ENCODE measurements at places on chromosomes 1 and 21.
A peak's percentile ranks its signal among the peaks of the same experiment; 100 is the strongest.

DNA sequence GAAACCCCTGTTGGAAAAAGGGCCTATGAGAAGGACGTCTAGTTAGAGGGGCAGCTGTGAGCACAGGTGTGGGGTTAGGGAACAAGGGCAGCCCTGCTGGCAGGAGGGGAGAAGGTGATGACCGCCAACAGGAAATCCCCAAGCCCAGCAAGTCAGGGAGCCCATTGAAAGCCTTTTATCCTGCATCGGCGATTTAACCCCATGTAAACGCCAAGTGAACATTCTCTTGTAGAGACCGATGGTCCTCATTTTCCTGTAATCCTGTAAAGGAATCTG lies 1.1 kb upstream of the BSND start:
- no peak for DNase-seq

GRCh38 chr1:150999051-150999674 lies 7.5 kb downstream of the MINDY1 start:
- DNase-seq, result peak; percentile 41

DNA sequence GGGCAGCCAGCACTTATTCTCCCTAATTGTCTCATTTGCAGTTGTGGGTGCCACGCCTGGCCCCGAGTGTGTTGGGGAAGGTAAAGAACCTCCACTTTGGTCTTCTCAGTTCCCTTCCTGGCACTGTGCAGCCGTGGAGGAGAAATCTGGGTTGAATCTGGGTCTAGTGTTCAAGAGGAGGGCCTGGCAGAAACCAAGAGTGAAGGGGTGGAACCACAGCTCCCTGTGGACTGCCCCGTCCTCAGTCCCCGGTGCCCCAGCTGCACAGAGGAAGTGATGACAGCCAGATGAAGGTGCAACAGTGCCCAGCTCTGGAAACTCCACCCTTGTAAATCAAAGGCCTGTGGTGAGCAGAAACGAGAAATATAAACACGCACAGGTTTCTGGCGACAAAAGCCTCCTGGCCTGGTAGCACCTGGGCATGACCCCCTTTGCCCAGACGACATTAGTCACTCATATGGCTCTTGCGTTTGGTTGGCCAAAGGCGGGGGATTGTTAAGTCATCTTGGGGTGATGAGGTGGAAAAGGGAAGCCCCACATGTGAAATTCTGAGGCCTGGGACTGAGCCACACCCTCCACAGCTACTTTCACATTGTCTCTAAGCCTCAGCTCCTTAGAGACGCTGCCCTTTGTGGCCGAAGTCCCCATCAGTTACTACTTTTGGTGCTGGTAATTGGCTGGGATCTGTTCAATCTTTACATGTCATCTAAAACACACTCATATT lies 4.2 kb upstream of the ECE1 start:
- no peak for DNase-seq

DNA sequence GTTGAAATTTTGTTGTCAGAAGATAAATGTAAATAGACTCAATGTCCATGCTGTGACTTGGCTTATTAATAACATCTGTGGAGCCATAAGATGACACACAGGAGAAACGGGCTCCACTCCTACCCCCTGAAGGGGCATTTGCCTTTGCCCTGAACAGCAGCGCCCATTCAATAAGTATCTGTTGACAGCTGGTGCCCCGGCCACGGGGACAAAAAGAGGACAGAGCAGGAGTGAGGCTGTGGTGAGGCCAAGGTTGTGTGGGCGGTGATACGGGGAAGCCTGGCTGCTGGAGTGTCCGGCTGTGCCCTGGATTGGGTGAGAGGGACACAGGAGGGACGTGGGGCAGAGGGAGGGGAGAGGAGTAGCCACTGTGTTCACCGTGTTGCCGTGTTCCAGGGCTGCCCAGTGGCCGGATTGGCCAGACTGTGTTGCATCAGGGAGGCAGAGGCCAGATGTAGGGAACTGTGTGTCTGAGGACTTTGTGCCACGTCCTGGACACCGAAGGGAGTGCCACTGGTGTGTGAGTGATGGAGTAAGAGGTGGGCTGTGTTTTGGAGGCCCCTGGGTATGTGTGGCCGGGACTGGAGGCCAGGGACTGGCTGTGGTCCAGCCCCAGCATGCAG lies 15.1 kb downstream of the PRMT2 start:
- DNase-seq, result no peak

DNA sequence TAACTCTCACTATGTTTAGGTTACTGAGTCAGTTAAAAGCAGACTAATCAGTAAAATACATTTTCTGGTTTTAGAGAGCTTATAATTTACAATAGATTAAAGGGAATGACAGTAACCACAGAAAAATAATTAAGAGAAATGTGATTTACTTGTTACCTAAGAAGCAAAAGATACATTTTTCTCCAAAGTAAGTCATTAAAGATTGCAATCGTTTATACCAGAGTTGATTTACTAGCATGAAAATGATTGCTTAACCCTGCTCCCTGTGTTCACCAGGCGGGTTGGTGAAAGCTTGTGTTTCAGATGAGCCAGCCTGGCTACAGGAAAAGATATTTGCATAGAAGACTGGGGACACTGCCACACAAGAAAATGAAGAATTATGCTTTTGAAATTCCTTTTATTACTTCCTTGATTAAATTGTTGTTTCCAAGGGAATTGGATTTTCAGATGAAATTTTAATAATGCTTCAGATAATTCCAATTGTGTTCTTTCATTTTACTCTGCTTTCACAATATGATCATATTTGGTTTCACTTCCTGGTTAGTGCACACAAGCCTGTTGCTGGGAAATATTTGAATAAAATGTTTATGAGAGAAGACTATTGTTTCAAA lies 27.9 kb downstream of the LRRC8B start:
- DNase-seq, result peak; percentile 8

GRCh38 chr1:180261030-180261429 lies 31.0 kb downstream of the LHX4 start:
- no peak for DNase-seq

DNA sequence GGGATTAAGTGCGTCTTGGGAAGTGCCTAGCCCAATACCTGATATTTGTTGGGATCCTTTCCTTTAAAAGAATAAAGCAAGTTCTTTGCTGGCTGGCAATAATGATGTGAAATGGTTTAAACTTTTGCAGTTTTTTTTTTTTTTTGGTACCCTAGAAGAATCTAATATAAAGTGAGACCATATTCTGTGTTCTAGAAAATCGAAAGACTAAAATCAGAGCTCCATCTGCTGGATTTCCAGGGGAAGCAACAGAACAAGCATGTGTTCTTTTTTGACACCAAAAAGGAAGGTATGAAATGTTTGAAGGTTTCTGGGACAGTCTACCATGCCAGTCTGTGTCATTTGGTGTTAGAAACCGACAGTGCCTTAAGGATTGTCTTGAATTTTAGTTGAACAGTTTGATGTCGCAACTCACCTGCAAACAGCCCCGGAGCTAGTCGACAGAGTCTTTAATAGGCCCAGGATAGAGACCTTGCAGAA lies 6.4 kb downstream of the UTP11 start:
- no peak for DNase-seq

DNA sequence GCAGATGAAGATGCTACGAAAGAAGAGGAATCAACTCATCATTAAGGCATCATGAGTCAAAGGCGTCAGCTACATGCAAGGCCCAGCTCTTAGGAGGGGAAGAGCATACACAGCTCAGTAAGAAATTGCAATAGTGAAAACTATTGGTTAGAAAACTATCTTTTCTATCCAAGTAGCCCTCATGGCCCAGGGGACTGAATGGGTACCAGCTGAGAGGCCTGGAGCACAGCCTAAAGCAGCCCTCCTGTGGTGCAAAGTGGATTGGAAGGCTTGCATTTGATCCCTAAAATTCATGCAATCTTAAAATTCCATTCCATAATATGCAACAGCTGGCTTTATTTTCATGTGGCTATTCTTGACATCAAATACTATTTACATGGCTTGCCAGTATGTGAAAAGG lies 251.8 kb upstream of the USP24 start:
- DNase-seq, result no peak

DNA sequence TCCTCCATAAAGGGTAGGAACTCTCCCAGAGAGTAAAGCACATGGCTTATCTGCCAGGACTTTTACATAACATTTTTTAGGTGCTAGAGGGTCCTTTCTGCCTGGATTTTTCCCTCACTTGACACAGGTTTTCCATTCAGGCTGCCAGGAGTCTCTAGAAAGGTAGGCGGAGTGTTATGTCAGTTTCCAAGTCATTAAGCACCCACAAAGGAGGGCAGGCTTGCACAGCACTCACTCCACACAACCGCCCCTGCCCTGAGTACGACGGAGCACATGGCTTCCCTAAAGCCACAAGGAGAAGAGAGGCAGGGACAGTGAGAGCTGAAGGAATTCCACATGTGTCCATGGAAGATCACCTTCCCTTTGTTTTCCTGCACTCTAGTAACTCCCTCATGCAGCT lies 55.7 kb downstream of the CAPZB start:
- no peak for DNase-seq

DNA sequence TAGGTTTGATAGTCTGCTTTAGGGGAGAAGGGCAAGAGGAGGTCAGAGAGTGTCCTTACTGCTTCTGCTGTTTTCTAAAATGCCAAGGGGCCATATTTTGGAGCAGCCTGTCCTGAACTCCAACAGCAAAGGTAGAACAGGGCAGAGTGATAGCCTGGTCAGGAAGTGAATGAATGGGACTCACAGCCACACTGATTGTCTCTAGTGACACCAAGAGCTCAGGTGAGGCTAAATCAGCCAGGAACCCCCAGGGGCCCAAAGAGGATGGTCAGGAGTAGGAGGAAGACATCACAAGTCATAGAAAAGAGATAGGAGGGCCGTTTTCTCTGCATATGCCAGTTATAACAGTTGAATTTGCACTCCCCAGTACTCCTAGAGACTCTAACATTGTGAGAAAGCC lies 97.4 kb upstream of the DUSP10 start:
- DNase-seq, result no peak

DNA sequence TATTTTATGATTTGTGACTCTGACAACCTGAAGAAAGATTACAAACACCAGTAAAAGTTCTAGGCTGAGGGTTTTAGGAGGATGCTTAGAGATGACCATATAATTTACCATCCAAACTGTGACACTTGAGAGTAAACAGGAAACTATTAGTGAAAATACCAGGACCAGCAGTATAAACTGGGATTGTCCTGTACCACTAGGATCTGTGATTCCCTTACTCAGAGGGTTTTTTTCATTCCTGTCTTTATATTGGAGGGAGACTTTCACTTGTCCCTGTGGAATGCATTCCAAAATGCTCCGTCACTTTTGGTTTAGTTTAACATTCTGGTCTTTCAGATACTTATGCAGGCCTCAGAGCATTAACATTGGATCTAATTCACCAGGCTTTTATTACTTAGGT lies 482.9 kb downstream of the PTBP2 start:
- DNase-seq, result peak; percentile 34

DNA sequence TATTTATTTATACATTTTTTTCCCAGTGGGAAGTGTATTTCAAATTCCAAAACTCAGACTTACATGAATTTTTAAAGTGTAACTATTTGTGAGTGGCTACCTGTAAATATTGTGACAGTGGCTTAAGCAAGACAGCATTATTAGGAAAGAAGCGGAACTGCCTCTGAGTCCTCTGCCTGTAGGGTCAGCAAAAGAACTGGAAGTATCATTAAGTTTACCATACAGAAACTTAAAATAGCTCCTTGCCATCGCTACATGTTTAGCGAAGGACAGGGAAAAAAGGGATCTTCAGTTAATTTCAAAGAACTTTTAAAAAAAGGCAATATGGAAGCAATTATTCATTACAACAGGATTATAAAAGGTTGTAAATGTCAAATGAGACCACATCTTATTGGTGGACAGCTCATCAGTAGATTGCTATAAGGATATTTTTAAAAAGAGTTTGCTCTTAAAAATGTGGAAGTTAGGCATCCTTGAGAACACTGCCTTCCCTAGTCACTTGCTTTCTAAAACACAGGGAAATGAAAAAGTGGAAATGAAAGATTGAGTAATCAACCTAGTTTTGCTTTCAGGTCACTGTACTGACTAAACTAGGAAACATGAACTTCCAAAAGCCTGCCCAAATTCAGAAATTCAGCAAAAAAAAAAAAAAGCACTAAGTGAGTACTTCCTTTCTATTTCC lies 39.2 kb downstream of the NSL1 start:
- DNase-seq, result peak; percentile 11

Measured in AG09309 (cell line).